ENCODE measurements at places on chromosomes 7 and 10. TPM values are rescaled to one million over a fixed set of nuclear protein-coding genes. Genes with fewer than 3 reads are reported as not detected.

Gene AS3MT
- 1.4 TPM for total RNA-seq

Gene AOAH
- total RNA-seq: 0.28 TPM

Gene HDAC9
- 1.2 TPM for total RNA-seq

Gene RPA3
- 23.6 TPM for total RNA-seq

Gene GRID1
- 0.26 TPM for total RNA-seq

Gene SLC29A3
- 11.7 TPM for total RNA-seq

Gene NPFFR1
- not detected for total RNA-seq

Gene TCERG1L
- total RNA-seq: not detected

DNA sequence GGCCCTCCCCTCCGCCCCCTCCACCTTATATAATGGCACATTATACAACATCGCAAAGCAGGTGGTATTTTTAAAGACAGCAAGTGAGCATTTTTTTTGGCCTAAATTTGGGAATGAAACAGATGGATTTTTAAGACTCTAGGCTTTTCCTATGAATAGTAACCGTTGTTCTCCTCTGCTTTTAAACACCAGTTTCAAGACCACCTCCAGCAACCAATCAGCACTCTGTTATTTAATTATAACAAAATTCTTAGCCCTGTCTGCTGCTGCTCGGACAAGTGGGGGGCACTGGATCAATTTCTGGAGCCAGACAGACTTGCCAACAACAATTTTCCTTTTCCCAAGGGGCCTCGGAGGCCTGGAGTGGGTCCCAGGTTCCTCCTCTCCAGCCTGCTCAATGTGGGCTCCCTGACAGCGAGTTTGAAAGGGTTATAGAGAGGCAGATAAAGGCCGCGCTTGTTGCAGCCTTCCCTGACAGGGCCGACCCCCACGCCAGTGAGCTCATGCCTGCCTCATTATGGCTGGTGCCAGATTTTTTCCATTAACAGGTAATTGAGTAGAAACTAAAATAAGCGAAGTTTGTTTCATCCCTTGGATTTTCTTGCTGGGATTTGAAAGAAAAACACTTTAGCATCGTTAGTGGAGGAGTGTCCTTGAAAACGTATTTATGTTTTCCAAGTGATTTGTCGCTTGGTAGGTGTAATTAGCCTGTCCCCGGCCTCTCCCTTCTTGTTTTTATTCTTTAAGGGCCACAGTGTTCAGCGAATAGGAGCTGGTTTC is 227.3 kb downstream of the TCF7L2 start:
- H3K27me3 ChIP-seq: no peaks in the 10 kb centered on the region
- no peak overlapping the region for H3K4me3 ChIP-seq
- H3K4me1 ChIP-seq: no peaks in the 10 kb centered on the region
- H3K27ac ChIP-seq: no peak overlapping the region
- no peak for DNase-seq

GRCh38 chr10:61197057-61197456 is 253.1 kb upstream of the RHOBTB1 start:
- H3K4me3 ChIP-seq: no peak overlapping the region
- no peak for DNase-seq
- no peak overlapping the region for H3K27ac ChIP-seq
- H3K4me1 ChIP-seq: no peaks in the 10 kb centered on the region
- H3K36me3 ChIP-seq: peaks cover 3% of the 10 kb centered on the region
- no peaks in the 10 kb centered on the region for H3K27me3 ChIP-seq

GRCh38 chr10:117781216-117781831 is 238.8 kb downstream of the EMX2 start:
- H3K36me3 ChIP-seq: no peaks in the 10 kb centered on the region
- H3K27me3 ChIP-seq: peaks cover 5% of the 10 kb centered on the region
- H3K4me3 ChIP-seq: no peak overlapping the region
- no peaks in the 10 kb centered on the region for H3K4me1 ChIP-seq
- H3K27ac ChIP-seq: no peak overlapping the region

GRCh38 chr10:4162571-4163286 is 377.7 kb upstream of the KLF6 start:
- DNase-seq: no peak
- H3K27ac ChIP-seq: no peak overlapping the region
- H3K27me3 ChIP-seq: no peaks in the 10 kb centered on the region
- no peak overlapping the region for H3K4me3 ChIP-seq

DNA sequence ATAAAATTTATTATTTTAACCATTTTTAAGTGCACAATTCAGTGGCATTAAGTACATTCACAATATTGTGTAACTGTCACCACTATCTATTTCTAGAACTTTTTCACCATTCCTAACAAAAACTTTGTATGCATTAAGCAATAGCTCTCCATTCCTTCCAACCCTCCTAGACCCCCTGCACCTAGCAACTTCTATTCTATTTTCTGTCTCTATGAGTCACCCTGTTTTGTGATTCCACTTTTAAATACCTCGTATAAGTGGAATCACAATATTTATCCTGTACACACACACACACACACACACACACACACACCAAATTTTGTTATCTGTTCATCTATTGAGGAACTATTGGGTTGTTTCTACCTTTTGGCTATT is 89.2 kb downstream of the ARID5B start:
- no peaks in the 10 kb centered on the region for H3K36me3 ChIP-seq
- H3K27ac ChIP-seq: no peak overlapping the region
- H3K27me3 ChIP-seq: no peaks in the 10 kb centered on the region
- DNase-seq: no peak
- H3K4me1 ChIP-seq: no peaks in the 10 kb centered on the region
- no peak overlapping the region for H3K4me3 ChIP-seq

DNA sequence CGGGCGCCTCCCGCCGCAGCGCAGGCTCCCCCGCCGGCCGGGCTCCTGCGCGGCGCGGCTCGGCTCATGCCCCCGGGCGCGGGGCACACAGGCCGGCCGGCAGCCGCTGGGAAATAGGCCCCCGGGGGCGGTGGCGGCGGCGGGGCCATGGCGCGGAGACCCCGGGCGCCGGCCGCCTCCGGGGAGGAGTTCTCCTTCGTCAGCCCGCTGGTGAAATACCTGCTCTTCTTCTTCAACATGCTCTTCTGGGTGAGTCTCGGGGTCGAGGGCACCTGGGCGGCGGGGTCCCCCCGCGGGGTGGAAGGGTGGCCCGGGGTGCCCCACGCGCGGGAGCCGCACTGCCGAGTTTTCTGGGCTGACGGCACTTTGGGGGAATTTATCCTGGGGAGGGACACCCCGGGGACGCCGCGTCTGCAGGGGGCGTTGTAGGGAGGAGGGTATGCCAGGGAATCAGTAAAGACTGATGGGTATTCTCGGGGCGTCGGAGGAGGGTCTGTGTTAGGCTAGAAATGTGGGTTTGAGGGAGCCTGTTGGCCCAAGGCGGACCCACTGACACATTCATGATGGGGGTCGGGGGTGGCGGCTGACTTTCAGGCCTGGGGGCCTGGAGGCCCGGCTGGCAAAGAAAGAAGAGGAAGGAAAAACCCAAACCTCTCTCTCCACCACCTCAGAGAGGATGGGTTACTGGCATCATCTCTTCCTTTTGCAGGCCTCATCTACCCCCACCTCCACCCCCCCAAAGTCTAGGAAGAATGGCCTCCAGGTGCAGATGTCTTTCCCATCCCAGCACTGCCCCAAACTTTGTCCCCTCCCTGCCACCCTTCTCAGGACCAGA is 544 bp downstream of the TSPAN33 start:
- peaks cover 15% of the 10 kb centered on the region for H3K27me3 ChIP-seq
- peak overlapping the region; percentile 87 for H3K4me3 ChIP-seq
- H3K27ac ChIP-seq: no peak overlapping the region
- DNase-seq: no peak
- no peaks in the 10 kb centered on the region for H3K36me3 ChIP-seq

DNA sequence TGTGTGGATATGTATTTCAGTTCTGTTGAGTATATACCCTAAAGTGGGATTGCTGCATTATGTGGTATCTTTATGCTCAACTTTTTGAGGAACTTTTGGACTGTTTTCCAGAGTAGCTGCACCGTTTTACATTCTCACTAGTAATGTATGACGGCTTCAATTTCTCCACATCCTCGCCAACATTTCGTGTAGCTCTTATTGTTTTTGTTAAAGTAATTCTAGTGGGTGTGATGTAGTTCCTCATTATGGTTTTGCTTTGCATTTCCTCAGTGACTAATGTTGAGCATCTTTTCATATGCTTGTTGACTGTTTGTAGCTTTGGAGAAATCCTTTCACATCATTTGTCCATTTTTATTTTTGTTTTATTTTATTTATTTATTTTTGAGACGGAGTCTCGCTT is 4.5 kb downstream of the STMP1 start:
- H3K4me3 ChIP-seq: no peak overlapping the region
- H3K27ac ChIP-seq: no peak overlapping the region
- no peak for DNase-seq

GRCh38 chr10:51667678-51668335 is 31.6 kb downstream of the CSTF2T start:
- no peaks in the 10 kb centered on the region for H3K36me3 ChIP-seq
- no peak overlapping the region for H3K4me3 ChIP-seq
- peaks cover 3% of the 10 kb centered on the region for H3K4me1 ChIP-seq
- H3K27ac ChIP-seq: no peak overlapping the region
- no peaks in the 10 kb centered on the region for H3K27me3 ChIP-seq

GRCh38 chr10:109744020-109744419 is 179.3 kb downstream of the XPNPEP1 start:
- H3K36me3 ChIP-seq: no peaks in the 10 kb centered on the region
- H3K27ac ChIP-seq: no peak overlapping the region
- no peaks in the 10 kb centered on the region for H3K27me3 ChIP-seq

DNA sequence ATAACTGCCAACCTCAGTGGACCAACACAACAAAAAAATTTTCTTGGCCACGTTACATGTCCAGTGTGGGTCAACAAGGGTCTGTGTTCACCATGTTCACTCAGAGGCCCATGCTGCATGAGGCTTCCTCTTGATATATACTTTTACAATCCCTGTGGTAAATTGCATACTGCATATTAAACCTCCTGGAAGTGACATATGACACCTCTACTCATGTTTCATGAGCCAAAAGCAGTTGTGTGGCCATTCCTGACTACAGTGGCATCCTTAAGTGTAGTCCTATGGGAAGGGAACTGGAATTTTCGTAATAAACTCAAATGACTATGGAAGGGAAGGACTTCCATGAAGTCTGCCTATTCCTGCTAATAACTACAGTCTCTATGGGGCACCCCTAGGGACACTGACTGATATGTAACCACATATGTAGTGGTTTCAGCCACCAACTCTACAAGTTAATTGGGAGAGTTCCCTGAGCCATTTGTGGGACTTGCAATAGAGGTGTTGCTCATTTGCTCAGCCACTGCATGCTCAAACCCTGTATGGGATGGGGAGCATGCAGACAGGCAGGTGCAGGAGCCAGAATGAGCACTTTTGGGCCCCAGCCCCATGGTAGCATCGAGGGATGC is 9.7 kb downstream of the DYNC1I1 start:
- H3K4me3 ChIP-seq: no peak overlapping the region
- no peaks in the 10 kb centered on the region for H3K27me3 ChIP-seq
- no peaks in the 10 kb centered on the region for H3K36me3 ChIP-seq
- H3K4me1 ChIP-seq: no peaks in the 10 kb centered on the region
- no peak for DNase-seq

DNA sequence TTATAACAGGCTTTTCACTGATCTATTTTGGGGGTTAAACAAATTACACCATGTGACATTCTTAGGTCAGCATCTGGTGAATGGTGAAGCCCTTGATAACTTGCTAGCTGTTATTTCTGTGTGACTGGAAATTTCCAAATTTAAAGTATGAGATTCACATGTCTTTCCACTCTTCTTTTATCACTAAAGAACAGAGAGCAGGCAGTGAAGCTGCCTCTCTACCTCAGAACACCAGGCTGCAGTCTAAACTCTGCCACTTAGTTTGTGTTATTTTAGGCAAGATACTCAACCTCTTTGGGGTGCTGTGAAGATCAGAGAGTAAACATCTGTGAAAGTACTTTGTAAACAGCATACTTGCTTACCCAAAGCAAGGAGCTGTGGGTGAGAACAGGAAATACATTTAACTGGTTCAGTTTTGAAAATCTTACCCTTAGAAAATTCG is 15.5 kb upstream of the SP4 start:
- H3K27me3 ChIP-seq: no peaks in the 10 kb centered on the region
- no peak overlapping the region for H3K27ac ChIP-seq
- DNase-seq: no peak
- H3K36me3 ChIP-seq: no peaks in the 10 kb centered on the region

GRCh38 chr7:6436385-6436685 is 11.4 kb downstream of the DAGLB start:
- H3K4me1 ChIP-seq: peaks cover 25% of the 10 kb centered on the region
- no peak for DNase-seq
- no peaks in the 10 kb centered on the region for H3K27me3 ChIP-seq
- peak overlapping the region; percentile 21 for H3K27ac ChIP-seq
- H3K36me3 ChIP-seq: peaks cover 25% of the 10 kb centered on the region

DNA sequence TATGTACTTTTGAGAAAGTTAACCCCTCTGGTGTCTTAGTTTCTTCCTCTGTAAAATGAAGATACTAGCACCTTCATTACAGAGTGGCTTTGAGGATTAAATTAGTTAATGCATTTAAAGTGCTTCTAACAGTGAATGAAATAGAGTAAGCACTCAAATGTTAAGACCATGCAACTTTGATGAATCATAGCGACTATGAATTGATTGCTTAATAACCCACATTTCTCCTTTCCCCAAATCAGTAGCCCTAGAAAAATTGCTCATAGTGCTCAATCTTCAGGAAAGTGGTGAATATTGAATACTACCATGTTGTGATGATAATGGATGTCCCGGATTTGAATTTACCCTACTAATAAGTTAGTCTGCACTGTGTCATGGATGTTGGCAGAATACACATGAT is 48.1 kb downstream of the CD36 start:
- no peaks in the 10 kb centered on the region for H3K27me3 ChIP-seq
- no peaks in the 10 kb centered on the region for H3K4me1 ChIP-seq
- DNase-seq: no peak

GRCh38 chr10:86979977-86980448 is 11.7 kb downstream of the ADIRF start:
- no peaks in the 10 kb centered on the region for H3K4me1 ChIP-seq
- no peaks in the 10 kb centered on the region for H3K27me3 ChIP-seq
- no peak overlapping the region for H3K27ac ChIP-seq
- no peak for DNase-seq

Measured in endothelial cell (in vitro differentiated cells).